ENCODE measurements at places on chromosomes 3 and 15.

GRCh38 chr3:23004971-23005370 lies 198.2 kb upstream of the UBE2E2 start:
- DNase-seq: no peak

GRCh38 chr3:39404943-39405686 lies 1.4 kb upstream of the RPSA start:
- no peak for DNase-seq

DNA sequence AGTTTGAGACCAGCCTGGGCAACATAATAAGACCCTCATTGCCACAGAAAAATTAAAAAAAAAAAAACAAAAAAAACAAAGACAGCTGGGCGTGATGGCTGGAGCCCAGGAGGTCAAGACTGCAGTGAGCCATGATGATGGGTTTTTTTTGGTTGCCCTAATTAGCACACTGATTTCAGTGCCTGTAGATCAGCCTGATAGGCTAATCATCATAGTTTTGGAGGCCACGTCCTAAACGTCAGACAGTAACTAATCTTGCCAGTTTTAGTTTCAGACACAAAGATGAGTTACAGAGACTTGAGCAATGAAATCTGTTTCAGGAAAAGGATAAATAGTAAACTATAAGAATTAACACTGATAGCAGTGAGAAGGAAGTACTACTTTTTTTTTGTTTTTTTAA lies 55.4 kb downstream of the LRCH3 start:
- DNase-seq: no peak

GRCh38 chr3:30098243-30098642 lies 508.2 kb upstream of the TGFBR2 start:
- DNase-seq: no peak

GRCh38 chr3:134038716-134039115 lies 9.0 kb upstream of the SLCO2A1 start:
- no peak for DNase-seq

- DNase-seq: no peak
Observed at GRCh38 chr15:65956307-65956706, 87.0 kb downstream of the RAB11A start.

GRCh38 chr3:54800478-54800877 lies 127.4 kb downstream of the LRTM1 start:
- DNase-seq: no peak

DNA sequence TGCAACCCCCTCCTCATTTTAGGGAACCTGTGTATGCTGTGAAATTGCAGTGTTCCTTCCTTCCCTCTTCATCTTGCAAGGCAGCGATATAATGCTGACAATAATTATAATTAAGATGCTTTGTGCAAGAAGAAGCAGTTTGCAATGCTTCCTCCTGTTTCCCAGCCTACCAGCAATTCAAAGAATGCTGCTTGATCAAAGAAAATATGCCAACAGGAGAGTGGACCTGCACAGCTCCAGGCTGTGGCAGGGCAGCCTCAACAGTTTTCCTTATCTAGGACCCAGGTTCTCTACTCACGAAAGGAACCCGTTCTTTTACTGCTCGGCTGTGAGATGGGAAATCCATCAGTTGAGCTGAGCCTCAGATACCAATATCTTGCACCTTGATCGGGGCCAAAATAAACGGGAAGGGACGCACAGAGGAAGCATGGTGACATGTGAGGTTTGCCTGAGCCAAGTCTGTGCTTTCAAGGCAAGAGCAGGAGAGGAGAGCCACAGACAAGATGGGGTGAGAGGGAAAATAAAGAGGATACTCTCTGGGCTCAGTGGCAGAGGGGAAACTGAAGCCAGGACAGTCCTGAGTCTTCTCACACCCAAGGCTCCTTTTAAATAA lies 22.6 kb upstream of the LRTM1 start:
- DNase-seq: no peak

DNA sequence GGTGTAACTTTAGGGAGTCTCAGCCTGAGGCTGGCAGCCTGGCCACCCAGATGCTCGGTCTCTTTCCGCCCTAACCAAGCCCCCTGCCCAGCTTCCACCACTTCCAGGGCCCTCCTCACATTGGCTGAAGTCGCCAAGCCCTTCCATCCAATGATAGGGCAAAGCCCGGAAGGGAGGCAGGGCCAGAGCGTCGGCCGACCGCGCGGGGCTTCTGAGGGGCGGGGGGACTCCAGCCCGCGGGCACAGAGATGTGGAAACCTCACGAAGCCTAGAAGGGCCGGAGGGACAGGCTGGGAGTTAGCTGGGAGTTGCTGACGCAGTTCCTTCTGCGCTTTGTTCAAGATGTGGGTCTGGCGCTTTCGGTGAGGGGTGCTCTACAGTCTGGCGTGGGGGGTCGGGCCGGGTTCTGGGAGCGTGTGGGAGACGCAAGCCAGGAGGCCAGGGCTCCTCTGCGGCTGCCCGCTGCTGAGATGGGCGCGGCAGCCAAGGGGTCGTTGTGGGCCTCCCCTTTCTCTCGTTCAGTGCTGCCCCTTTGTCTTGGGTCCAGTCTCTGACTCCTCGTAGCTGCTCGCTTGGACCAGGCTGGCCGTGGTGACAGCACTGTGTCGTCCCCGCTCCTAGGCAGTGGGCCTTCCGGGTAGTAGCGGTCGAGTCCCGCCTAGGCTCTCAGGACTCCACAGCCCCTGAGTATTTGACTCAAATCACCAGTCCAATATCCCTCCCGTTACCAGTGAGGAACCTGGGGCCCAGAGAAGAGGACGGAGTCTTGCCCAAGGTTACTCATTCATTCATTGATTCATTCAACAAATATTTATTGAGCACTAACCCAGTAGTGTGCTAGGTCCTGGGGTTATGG lies at the start of gene ZNF660:
TSS of gene ZNF660 (plus strand) at position 319 of the 856 bp plus-strand sequence. CDS start 9,230 bp downstream, outside the sequence.
- DNase-seq: peak; percentile 83

- DNase-seq: no peak
Observed at GRCh38 chr3:184660931-184661330, 50.9 kb downstream of the MAGEF1 start.

GRCh38 chr15:101568309-101568708 lies 78.8 kb upstream of the PCSK6 start:
- no peak for DNase-seq

GRCh38 chr3:188490416-188490815 lies 336.5 kb downstream of the LPP start:
- no peak for DNase-seq

DNA sequence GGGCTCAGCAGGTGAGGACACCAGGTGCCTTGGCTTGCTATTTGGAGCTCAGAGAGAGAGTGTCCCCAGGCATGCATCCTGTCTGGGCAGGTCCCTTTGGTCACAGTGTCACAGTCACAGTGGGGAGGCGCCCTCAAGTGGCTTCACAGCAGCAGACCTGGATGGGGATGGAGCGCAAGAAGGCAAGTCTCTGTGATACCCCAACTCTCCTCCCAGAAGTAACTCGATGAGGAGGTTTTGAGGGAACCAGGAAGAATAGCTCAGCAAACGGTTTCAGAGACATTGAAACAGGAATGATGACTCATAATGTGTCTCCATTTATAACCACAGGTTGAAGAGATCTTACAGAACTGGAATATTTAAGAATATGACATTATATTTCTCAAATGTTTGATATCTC lies 66.5 kb upstream of the SH3GL3 start:
- peak; percentile 35 for DNase-seq

GRCh38 chr3:71088019-71088708 lies 495.4 kb downstream of the FOXP1 start:
- no peak for DNase-seq

GRCh38 chr3:153749070-153749610 lies 372.1 kb upstream of the ARHGEF26 start:
- no peak for DNase-seq

DNA sequence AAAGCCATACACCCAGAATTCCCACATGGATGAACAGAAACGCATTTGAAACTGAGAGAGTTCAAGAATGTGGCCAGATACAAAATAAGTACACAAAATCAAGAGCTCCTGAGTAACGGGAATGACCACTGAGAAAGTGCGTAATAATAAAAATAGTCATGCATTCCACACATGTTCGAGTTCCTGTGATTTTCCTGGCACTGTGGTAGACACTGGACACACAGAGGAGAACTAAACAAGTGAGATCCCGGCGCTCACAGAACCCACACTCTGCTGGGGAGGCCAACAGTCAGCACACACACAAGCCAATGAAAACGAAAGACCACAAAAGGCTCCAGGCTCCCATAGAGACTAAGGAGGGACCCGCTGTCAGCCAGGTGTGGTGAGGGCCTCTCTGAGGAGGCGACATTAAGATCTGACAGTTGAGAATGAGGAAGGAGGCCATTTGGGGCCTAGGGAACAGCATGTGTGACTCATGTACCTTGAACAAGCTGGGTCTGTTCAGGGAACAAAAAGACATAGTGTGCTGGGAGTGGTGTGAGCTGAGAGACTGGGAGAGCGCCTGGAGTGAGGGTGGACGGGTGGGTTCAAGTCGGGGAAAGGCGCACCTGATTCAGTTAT lies 5.1 kb downstream of the FAM107A start:
- no peak for DNase-seq

- DNase-seq: peak; percentile 85
Observed at GRCh38 chr15:79179108-79179561, 88.6 kb upstream of the RASGRF1 start.

DNA sequence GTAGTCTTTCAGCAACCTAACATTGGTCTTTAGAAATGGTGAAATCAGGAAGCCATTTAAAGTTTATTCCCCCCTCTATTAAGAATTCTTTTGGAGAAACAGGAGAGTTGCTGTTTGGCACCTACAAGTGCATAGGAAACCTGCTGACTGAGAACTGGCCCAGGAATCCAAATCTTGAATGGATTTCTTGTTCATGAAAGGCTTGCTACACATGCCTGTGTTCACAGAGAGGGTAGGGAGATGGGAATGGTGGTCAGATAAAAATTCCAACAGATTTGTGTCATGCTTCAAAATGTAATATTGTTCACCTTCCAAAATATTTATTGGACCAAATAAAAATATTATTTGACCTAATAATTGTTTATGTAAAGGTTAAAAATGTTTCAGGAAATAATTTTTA lies 24.2 kb upstream of the ZPLD1 start:
- DNase-seq: no peak

DNA sequence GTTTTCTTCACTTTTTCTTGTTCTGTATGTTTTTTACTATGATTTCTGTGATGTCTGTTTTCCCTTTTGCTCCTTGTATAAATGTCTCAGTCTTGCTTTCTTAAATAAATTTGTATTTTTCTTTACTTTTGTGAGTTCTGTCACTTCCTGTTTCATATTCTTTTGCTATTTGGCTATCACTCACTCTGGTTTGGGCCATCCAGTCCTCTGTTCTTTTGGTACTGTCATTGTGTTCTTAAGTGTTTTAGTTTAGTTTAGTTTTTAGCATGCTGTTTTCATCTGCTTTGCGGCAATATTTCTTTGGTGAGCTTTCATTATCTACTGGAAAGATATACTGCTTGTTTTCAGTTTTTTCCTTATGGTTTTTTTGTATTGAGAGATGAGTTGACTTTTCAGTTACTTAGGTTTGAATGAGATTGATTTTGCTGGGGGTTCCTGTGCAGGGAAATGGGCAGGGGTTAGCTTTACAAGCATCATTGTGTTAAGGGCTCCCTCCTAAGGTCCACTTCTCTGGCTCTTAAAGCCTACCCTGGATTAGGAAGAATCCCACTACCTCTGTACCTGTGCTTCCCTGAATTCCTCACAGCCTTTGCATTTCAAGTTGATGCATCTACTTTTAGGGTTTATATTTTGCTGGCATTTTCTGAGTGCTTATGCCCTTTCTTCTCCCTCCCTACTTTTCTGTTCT lies 35.1 kb downstream of the PDCD6IP start:
- no peak for DNase-seq

DNA sequence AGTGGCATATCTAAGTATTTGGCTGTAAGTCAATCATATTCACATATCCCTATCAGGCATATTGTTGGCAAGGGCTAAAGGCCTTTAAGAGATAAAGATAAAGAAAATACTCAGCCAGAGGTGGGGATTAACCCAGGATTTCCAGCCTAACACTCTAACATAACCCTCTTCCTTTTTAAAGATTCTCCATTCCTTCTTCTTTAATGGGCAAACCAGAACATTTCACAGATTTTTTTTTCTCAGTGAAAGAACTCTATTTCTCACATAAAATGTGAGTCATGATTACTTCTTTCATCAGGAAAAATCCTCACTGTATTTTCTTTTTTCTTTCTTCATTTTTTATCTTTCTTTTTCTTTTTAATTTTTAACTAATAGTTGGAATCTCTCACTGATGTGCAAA lies 200.4 kb downstream of the NR1D2 start:
- DNase-seq: no peak

GRCh38 chr3:132513057-132513456 lies 84.0 kb upstream of the ACKR4 start:
- no peak for DNase-seq

DNA sequence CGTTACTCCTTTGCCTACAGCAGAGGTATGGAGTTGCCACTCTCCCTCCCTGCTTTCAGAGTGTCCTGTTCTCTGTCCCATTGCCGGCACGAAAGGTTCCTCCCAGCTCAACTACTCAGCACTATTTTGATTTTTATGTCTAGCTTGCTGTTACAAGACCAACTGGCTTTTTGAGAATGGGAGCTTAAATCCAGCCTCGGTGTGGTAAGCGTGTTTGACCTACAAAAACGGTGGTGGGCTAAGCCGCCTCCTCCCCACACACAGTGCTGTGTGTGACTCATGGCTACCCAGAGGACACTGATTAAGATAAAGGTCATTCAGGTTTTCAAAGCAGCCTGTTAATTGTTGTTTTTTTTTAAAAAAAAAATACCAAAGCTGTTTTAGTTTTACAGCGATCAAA lies 64.5 kb downstream of the LRTM1 start:
- no peak for DNase-seq

DNA sequence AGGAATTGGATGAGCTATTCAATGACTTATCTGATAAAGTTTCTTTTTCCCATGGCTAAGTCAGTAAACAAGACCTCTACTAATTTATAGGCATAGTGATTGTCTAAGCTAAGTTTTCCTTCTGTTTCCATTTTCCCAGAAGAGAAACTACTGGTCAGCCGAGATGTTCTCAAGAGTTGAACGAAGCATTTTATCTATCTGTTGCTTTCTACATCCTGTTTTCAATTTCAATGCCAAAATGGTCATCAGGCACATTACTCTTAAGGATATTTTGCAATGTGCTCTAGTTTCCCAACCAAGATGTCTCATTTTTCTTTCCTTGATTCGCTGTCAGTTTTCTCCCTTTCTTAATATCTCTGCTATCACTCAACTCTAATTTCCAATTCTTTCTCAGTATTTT lies 228.7 kb downstream of the MBNL1 start:
- DNase-seq: no peak

- DNase-seq: no peak
Observed at GRCh38 chr3:90128391-90128790, 1021.0 kb downstream of the EPHA3 start.

DNA sequence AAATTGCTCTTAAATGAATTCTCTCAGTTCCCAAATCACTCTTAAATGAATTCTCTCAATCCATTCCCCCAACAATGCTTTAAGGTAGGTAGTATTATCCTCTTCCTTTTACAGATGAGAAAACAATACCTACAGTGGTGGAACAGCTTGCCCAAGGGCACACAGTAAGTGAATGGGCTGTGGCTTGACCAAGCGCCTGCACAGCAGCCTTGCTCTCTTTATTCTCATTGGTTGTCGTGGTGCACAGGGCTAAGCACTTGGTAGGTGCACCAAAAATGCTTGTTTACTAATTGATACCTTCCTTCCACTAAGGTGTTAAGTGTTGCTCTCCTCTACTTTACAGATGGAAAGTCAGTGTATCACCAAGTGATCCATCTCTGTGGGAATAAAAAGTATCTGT lies 43.3 kb downstream of the FAM43A start:
- no peak for DNase-seq

- no peak for DNase-seq
Observed at GRCh38 chr3:11172096-11172690, 17.9 kb downstream of the HRH1 start.
